Omental fat pad (tissue), 4 donors: ENCODE measurements at places on chromosomes 13 and 19.
A peak's percentile ranks its signal among the peaks of the same experiment; 100 is the strongest.

GRCh38 chr13:110450016-110450900 lies 111.3 kb downstream of the RAB20 start:
- DNase-seq: no peak

DNA sequence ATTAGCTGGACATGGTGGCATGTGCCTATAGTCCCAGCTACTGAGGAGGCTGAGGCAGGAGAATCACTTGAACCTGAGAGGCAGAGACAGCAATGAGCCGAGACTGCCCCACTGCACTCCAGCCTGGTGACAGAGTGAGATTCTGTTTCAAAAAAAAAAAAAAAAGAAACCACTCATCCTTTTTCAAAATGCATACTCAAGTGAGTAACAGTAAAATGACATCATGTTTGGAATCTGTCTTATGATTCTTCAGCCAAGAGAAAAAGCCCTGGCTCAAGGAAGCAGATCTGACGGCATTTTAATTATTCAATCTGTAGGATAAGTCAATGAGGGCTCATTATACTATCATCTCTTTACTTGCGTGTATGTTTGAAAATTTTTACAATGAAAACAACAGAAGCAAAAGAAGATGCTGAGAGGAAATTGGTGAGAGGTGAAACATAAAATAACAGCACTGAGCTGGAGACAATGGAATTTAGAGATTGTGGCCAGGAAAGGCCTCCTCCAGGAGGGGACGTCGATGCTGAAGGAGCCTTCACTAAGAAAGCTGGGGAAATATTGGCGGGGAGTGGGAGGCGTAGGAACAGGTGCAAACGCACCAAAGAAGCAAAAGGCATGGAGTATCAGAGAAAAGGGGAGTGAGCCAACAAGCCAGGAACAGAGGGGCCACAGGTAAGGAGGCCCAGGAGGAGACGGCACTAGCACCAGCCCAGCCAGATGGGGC lies 12.9 kb upstream of the CCNE1 start:
- DNase-seq: no peak

DNA sequence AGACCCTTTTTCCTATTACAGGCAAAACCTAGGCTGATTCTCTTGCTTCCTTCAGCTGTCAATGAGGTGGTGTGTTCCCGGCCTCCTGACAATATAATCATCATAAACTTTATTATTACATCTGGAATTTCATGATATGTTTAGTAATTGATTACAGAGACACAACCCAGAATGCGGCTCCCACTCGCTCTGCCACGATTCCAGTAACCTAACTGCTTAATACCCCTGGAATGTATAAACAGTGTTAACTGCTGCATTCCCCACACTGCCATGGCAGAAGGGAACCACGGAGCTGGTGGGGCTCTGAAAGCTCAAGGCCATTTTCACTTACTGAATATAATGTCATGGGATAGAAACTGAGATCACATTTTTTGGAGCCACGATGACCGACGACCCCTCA lies 17.1 kb downstream of the TSHZ3 start:
- no peak for DNase-seq

DNA sequence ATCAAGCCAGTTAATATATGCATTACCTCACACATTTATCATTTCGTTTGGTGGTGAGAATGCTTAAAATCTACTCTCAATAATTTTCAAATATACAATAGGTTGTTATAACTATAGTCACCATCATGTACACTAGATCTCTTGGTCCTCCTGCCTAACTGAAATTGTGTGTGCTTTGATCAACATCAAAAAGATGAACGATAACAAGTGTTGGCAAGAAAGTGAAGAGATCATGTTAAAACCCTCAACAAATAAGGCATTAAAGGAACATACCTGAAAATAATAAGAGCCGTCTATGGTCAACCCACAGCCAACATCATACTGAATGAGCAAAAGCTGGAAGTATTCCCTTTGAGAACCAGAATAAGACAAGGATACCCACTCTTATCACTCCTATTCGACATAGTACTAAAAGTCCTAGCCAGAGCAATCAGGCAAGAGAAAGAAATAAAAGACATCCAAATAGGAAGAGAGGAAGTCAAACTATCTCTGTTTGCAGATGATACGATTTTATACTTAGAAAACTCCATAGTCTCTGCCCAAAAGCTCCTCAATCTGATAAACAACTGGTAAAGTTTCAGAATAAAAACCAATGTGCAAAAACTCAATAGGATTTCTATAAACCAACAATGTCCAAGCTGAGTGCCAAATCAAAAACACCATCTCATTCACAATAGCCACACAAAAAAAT lies 27.9 kb upstream of the OR10H1 start:
- DNase-seq: no peak

DNA sequence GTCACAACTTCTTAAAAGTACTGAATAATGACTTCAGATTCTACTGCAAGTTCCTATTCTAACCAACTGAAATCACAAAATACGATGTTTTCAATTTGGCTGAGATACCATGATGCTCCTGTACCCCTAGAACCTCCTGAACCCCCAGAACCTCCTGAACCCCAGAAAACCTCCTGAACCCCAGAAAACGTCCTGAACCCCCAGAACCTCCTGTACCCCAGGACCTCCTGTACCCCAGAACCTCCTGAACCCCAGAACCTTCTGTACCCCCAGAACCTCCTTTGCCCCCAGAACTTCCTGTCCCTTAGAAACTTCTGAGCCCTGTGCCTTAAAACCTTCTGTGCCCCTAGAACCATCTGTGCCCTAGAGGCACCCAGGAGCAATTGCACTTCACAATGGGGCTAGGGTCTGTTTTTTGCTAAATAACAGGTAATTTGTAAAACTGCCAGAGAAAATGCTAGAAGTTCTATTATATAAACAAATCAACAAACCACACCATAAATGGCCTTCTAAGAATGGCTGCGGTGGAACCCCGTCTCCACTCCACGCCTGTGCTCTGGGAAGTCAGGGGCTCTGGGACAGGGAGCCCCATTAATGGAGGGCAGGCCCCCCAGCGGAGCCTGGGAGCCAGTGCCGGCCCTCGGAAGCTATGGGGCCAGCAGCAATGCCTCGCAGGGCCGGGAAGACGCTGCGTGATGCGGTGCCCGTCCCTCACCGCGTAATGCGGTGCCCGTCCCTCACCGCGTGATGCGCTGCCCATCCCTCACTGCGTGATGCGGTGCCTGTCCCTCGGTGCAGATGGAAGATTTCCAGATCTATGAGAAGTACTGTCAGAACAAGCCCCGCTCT lies 21.3 kb upstream of the F7 start:
- no peak for DNase-seq

DNA sequence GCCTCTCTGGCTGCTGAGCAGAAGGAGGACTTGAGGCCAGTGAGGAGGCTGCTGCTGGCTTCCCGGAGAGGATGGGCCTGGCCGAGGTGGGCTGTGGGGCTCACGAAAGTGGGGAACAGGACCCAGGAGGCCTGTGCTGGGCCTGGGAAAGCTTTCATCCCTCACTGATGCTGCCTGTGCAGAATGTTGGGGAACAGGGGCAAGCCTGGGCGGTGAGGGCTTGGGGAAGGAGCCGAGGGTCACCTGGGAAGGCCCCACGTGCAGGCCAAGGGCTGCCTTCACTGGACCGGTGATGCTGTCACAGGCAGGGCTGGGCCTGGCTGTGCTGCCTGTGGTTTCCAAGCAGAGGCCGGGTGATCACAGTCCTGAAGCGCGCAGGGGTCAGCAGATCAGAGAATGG lies 9.4 kb downstream of the AP1M1 start:
- no peak for DNase-seq

GRCh38 chr19:51319649-51320279 lies 8.3 kb downstream of the IGLON5 start:
- DNase-seq: no peak

DNA sequence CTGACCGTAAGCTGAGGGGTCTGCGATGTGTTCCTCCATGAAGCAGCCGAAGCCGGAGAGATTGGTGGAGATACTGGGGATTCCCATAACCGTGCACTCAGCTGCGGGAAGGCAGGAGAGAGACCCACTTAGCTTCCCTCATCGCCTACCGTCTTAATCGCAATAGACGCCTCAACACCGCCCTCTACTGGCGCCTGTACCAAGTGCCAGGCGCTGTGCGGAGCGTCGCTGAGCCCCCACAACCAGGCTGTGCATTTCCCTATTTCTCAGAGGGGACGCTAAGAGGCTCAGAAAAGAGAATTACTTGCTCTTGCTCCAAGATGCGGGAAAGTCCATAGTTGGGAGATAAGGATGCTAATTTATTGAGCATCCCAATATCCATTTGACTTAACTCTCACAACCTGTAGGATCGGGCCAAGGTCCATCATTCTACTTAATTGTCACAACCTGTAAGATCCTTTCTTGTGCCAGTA lies 5.8 kb downstream of the FTL start:
- DNase-seq: peak; percentile 94

DNA sequence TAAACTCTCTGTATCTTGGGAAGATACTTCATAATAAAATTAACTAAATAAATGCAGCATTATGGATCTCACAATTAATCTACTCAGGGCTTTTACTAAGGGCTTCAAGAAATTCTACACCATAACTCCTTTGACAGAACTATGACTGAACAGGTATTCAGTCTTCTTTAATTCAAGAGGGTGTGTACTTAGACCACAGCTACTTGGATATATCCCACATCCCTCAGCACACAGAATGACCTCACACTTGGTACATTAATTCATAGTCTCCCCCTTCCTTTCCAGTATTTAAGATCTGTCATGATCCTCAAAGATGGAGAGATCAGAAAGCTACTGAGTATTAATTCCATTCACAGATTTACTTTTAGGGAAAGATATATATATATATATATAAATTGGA lies 11.6 kb downstream of the DIAPH3 start:
- no peak for DNase-seq

DNA sequence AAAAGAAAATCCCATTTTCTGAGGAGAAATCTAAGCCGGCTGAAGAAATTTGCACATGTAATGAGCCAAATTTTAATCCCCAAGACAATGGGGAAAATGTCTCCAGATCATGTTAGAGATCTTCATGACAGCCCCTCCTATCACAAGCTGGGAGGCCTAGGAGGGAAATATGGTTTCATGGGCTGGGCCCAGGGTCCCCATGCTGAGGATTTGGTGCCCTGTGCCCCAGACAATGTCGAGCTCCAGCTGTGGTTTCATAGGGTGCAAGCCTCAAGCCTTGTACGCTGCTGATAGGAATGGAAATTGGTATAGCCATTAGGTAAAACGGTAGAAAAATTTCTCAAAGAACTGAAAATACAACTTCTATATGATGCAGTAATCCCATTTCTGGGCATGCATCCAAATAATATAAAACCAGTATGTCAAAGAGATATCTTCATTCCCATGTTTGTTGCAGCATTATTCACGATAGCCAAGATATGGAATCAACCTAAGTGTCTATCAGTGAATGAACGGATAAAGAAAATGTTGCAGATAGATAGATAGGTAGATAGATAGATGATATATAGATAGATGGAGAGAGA lies 19.3 kb upstream of the FREM2 start:
- no peak for DNase-seq

DNA sequence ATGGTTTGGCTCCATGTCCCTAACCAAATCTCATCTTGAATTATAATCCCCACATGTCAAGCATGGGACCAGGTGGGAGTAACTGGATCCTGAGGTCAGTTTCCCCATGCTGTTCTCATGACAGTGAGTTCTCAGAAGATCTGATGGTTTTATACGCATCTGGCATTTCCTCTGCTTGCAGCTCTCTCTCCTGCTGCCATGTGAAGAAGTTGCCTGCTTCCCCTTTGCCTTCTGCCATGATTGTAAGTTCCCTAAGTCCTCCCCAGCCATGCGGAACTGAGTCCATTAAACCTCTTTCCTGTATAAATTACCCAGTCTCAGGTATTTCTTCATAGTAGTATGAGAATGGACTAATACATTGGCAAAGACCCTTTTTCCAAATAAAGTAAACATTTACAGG lies 96.8 kb downstream of the TSHZ3 start:
- DNase-seq: no peak

DNA sequence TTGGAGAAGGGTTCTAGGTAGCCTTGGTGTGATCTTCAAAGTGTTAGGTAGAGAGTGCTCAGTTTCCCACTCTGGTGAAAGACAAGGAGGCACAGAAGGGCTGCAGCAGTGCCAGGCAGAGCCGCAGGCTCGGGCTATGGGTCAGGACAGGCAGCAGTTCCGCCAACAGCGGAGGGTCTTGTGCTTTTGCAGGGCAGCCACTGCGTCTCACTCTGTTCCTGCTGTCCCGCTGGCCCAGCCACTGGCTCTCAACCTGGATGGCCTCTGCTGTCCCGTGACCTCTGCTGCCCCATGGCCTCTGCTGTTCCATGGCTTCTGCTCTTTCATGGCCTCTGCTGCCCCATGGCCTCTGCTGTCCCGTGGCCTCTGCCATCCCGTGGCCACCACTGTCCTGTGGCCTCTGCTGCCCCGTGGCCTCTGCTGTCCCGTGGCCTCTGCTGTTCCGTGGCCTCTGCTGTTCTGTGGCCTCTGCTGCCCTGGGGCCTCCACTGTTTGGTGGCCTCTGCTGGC lies 175.7 kb downstream of the URI1 start:
- DNase-seq: no peak

GRCh38 chr13:79197933-79198332 lies 208.1 kb downstream of the RBM26 start:
- DNase-seq: no peak

- DNase-seq: no peak
These were observed 46.4 kb downstream of the RUBCNL start for GRCh38 chr13:46340631-46341111.

- no peak for DNase-seq
These were observed 549.0 kb downstream of the GPC6 start for GRCh38 chr13:93775507-93776108.

DNA sequence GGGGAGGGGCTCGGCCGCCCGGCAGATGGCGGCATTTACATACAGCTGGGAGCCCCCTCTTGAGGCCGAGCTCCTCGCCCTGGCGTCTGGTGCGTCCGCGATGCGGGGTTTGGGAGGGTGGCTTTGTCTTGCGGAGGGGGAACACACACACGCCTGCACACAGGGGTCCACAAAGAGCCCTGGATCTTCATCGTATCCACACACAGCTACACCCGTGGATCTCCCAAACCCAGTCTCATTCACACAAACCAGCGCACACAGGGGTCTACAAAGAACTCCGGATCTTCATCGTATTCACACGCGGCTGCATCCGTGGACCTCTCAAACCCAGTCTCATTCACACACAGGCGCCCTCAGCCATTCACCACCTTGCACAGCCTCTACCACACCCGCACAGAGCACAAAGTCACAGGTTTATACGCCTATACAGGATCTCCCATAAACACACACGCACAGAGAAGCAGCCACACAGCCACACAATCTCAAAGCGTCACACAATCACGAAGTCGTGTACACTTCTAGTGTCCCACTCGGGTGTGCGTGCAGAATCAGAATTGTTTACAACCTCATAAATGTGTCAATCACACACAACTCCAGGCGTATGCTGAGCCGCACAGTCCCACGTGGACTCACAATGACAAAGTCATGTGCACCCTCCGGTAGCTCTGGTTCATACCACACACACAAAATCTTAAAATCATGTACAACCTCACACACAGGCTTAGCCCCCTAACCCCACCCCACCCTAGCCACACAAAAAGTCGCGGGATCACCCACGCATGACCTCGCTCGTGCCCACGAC lies 550 bp upstream of the DLL3 start:
- no peak for DNase-seq
